BE2C (cell line): ENCODE measurements at places on chromosomes 1 and 21.

GRCh38 chr21:19261731-19262376 lies 858.3 kb upstream of the TMPRSS15 start:
- DNase-seq = no peak

GRCh38 chr1:50416553-50417453 lies 6.4 kb downstream of the DMRTA2 start:
- DNase-seq = no peak

DNA sequence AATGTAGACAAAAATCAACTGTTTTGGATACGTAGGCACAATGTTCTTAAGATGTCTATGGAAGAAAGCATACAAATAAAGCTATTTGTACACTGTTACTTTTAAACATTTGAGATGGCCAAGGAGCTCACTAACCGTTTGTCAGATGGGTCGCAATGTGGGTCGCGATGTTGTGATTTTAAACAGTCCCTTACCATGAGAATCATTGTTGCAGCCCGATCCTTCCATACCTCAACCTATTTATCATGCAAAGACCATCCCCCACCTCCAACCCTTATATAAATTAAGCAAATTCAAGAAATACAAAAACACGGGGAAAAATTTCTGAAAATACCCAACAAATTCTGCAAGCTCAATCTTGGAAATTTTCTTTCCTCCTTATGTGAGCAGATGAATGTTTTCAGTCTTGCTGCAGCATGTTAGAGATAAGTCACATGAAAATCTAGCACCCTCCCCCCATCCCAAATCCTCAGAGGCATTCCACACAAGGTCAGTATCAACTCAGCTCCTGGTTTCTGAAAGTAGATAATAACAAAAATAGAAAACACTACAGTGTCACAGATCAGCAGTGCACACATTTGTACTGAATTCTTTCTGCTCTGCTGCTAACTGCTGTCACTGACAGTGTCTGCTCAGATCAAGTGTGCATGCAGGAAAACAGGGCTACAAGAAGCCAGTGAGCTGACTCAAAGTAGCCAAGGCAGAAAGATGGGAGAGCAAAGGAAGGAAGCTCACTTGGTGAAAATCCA lies 92.9 kb upstream of the TTC39A start:
- DNase-seq = no peak

GRCh38 chr1:153261281-153262069 lies 2.0 kb downstream of the LORICRIN start:
- peak; percentile 33 for DNase-seq

DNA sequence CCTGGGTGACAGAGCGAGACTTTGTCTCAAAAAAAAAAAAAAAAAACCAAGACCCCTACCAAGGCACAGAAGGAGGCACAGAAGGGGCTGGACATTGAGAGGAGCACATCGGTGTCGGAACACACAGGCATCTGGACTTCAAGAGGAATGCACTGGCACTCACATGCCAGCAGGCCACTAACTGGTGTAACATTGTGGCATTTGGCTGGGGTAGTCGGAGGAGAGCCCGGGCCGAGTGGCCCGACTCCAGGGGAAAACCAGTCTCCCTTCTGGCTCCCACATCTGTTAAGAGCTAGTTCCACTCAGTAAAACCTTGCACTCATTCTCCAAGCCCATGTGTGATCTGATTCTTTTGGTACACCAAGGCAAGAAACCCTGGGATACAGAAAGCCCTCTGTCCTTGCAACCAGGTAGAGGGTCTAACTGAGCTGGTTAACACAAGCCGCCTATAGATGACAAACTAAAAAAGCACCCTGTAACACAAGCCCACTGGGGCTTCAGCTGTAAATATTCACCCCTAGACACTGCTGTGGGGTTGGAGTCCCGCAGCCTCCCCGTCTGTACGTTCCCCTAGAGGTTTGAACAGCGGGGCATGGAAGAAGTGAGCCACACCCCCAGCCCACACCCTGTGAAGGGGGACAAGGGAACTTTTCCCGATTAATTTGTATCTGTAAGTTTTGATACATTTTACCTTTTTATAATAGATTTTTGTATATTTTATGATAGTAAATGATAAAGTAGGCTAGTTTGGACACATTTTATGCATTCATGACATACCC lies 17.2 kb upstream of the AKIRIN1 start:
- DNase-seq = no peak

DNA sequence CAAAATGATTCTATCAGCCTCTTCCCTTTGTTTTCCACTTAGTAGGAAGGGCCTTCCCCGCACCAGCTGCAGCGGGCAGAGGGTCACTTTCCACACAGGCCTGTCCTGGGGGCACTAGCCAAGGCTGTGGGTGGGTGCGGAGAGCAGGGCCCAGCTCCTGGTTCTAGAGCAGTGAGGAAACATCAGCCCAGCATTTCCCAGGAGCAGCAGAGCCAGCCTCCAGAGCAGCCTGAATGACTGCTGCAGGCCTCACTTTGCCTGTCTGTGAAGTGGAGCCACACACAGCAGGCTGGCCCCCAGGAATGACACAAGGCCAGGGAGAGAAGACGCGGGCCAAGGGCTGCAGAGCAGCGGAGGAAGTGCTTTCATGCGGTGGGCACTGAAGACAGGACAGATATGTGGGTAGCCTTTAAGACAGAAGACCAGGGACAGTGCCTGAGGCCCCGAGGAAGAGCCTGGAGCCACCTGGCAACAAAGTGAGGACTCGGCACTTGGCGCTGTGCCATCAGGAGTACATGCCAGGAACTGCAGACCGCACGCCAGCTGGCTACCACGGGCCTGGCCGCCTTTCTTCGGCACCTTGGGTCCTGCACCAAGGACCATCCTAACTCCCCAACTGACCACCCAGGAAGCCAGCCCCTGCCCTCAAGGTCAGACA lies 42.0 kb downstream of the ACOT7 start:
- peak; percentile 67 for DNase-seq

- DNase-seq = no peak
These were observed 22.5 kb downstream of the JMJD4 start for GRCh38 chr1:227712648-227713047.

DNA sequence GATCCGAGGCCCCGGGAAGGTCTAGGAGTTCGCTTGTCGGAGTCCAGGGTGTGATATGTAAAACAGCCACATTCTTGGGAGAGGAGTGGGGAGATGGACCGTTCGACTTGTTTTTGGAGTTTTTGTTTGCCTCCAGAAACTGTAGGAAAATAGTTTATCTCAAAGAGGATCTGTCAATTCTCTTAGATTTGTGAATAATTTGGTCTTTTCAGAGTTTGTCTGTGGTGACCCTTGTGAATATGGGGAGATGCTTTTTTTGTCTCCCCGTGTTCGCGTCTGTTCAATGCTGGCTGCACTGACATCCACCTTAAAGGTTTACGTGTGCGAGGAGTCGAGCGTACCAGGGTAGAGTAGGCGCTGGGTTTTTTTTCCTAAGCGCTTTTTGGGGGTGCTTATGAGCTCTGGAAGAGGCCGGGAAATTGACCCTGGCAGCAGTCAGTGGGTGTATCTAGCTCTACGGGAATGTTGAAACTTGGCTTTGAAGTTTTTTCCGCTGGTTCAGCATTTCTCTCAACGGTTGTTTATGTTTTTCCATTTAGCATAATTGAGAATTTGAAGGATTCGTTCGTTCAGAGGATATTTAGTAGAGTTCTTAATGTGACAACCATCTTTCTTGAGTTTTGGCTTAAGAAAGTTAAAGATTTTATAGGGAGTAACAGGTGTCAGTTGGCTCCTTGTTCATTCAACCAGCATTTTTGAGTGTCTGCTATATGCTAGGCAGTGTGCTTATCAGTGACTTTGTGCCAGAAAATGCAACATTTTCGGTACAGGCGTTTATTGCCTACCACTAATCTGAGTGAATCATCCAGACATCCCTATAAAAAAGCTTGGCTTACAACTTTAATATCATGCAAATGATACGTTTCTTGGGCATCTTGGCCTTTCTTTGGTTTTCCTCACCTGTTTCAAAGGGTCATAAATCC lies 1.2 kb downstream of the SZRD1 start:
- no peak for DNase-seq

- peak; percentile 76 for DNase-seq
These were observed 3.6 kb downstream of the SKI start for GRCh38 chr1:2231532-2232254.

- no peak for DNase-seq
These were observed 126.9 kb downstream of the SETD4 start for GRCh38 chr21:35933466-35933865.

- no peak for DNase-seq
These were observed 70.3 kb downstream of the GALNT2 start for GRCh38 chr1:230137337-230137815.

- no peak for DNase-seq
These were observed 359.0 kb downstream of the HHAT start for GRCh38 chr1:210687582-210688279.

DNA sequence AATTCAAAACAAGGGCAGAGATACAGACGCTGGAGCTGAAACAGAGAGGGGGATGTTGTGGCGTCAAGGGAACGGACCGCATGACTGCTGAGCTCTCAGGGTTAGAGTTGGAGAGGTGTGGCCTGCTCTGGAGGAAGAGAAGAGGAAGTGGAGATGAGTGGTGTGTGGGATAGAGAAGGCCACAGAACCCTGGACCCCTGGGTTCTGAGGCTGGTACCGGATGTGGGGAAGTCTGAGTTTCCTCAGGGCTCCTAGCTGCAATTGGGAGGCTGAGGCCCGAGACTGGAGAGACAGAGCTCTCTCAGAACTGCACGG lies 1.8 kb downstream of the BCAN start:
- DNase-seq = no peak

DNA sequence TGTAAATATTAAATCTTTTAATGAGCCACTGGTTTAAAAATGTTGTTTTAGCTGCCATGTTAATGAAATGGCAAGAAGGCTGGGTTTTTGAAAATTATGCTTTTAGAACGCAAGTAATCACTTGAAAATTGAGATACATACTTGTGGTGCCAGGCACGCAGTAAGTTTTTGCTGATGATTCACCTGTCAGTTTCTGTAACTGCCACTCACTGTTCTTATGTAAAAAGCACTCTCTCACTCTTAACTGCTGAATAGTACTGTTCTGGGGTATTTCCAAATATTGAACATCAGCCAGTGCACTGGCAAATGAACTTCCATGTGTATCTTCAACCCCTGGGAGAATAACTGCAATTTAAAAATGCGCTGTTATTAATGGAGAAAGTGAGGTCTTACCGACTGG lies 17.9 kb downstream of the LGALS8 start:
- no peak for DNase-seq

- no peak for DNase-seq
These were observed 219.8 kb downstream of the DAB1 start for GRCh38 chr1:57204091-57204490.

DNA sequence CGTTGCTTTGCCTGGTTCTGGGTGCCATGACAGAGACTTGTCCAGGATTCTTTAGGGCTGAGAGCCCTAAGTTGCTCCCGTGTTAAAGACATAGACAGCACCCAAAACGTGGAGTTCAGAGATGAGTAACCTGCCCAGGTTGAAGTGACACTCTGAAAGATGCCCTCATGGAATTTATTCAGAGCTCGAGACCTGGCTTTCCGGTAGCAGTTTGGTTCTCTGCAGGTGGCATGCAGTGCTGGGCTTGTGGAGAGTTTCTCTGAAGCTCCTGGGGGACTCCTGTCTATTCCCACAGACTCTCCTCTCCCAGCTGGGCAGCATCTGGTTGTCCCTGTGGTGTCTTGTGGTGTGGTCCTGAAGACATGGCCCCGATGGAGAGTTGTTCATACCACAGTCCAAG lies 241.0 kb downstream of the RHOU start:
- DNase-seq = no peak

DNA sequence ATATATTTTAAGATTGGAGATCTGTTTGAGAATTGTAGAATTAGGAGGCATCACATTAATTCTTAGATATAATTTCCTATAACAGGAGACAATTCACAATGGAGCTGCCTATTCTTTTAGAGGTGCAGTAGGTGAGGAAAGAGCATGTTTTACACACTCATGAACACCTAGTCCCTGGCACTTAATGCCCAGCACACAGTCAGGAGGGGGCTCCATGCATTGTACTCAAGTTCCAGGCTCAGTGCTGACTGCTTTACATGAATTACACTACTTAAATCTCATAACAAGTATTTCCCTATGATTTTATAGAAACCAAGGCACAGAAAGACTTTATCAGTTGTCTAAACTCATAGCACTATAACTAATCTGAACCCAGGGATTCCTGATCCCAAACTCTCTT lies 360 bp upstream of the GBP3 start:
- DNase-seq = no peak

GRCh38 chr1:43533584-43533983 lies 2.9 kb downstream of the PTPRF start:
- no peak for DNase-seq

- peak; percentile 89 for DNase-seq
These were observed at the start of gene JTB for GRCh38 chr1:153977250-153978240. TSS of gene JTB (minus strand) at chr1:153977674. CDS start at chr1:153977252, 422 bp downstream.

DNA sequence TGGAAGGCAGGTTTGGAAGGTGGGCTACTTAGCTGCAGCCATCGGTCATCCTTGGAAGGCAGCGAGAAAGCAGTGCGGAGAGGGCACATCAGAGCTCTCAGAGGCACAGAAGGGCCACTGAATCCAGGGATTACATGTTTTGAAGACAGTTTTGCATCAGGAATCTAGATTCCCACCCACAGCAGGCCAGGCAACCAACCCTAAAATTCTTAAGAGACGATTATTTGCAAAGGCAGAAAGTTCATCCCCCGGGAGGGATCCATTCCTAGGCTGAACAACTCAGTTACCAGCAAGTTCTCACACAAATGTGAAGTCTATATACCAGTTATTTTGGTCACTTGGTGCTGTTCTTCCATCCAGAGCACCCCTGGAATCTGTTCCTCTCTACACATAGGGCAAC lies 457.3 kb upstream of the VAMP3 start:
- DNase-seq = no peak

DNA sequence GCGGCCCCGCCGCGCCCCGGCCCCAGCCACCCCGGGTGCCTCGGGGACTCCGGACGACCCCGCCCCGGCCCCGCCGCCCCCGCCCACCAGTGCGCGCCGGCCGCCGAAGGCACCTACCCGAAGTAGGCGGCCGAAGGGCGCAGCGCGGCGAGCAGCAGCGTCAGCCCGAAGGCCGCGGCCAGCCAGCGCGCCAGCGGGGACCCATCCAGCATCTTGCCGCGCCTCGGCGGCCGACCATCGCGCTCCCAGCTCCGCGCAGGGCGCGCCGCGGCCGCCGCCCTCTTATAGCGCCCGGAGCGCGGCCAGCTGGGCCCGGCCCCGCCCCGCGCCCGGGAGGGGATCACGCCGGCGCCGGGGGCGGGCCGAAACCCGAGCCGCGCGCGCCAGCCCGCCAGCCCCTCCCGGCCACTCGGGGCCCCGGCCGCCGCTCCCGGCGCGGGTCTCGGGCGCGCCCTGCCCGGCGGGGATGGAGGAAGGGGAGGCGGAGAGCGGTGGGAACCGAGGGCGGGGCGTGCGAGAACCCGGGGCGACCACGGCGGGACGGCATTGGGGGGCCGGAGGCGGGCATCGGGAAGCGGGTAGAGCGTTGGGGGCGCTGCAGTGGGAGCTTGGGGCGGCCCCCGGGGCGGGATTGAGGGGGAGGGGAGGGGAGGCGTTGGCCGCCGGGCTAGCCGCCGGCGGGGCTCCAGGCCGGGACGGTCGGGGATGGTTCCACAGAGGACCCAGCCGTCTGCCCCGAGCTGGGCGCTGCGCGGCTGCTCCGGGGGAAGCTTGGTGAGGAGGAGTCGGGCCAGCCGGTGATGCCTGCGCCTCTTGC lies at the start of gene WNT9A:
Gene WNT9A (minus strand): TSS at position 257 of the 817 bp plus-strand sequence. CDS start 45 bp downstream, at position 212.
- peak; percentile 47 for DNase-seq
